ENCODE measurements at places on chromosomes 5 and 9.

DNA sequence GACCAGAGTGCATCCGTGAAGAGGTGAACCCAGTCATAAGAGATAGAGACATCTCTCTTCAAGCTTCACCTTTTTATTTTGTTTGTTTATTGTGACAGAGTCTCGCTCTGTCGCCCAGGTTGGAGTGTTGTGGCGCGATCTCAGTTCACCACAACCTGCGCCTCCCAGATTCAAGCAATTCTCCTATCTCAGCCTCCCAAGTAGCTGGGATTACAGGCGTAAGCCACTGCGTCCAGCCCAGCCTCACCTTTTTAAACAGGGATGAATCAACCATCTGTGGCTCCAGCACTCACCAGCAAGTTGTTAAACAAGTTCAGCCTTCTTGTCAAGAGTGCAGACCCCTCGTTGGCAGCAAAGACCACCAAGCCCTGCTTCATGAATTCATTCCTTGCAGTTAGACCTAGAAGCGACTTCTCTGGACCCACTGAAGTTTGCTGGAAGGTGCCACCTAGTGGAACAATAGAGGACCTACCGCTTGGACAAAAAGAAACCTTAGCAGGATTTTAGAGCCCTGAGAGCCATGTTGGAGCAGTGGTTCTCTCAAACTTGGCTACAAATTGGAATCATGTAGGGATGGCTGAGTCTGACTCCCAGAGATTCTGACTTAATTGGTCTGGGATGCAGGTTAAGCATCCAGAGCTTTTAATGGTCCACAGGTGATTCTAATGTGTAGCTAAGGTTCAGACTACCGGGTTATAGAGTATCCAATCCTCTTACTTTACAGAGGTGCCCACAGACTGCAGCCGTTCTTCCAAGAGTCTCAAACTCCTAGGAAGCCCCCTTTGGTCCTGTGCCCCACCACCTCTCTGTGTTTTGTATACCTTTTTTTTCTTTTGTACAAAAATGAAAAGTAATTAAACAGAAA is 10.5 kb upstream of the GALNT10 start:
- peak; percentile 78 for DNase-seq

DNA sequence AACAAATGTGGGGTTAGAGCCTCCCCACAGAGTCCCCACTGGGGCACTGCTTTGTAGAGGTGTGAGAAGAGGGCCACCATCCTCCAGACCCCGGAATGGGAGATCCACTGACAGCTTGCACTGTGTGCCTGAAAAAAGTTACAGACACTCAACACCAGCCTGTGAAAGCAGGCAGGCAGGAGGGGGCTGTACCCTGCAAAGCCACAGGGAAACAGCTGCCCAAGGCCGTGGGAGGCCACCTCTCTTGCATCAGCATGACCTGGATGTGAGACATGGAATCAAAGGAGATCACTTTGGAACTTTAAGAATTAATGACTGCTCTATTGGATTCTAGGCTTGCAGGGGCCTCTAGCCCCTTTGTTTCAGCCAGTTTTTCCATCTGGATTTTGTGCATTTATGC is 782.3 kb downstream of the BRINP1 start:
- no peak for DNase-seq

DNA sequence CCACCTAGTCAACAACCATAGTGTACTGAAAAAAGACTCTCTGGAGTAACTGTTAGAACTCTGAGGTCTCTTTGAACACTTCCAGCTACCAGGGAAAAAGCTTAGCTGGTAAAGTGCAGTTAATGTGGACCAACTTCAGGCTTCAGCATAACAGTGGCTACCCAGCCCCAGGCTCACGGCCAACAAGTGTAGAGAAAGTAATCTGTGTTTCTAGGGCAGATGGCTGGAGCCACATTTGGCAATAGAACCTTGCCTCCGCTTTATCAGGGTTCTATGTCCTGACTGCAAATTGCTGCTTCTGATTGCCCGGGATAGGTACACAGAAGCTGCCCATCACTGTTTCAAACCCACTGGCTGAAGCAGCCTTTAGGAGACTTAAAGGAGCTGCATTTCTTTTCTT is 76.0 kb upstream of the SIMC1 start:
- no peak for DNase-seq

DNA sequence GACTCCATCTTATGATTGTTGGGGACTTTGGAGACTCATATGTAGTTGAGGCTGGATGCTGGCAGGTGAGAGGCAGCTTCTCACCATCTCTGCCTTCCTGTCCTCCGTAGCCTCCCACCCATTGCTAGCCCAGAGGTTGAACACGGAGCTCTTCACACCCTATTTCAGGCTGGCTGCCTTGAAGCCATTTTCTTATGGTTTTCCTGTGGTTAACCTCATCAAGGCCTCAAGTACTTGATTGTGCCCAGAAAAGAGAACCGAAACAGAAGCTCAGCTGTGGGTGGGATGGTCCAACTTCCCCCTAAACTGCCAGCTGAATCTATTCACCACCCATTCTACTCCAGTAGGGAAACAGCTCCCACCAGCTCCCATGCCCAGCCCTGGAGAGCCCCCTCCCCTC is 102.9 kb downstream of the LIFR start:
- no peak for DNase-seq

- no peak for DNase-seq
These were observed 5.6 kb downstream of the IDNK start for GRCh38 chr9:83628540-83628939.

GRCh38 chr9:5557606-5558587 is 47.6 kb downstream of the PDCD1LG2 start:
- DNase-seq = peak; percentile 43
